ENCODE measurements at places on chromosomes 3 and 15. TPM values are rescaled to one million over a fixed set of nuclear protein-coding genes. Genes with fewer than 3 reads are reported as not detected.
A peak's percentile ranks its signal among the peaks of the same experiment; 100 is the strongest.

- no peak for DNase-seq
Observed at GRCh38 chr3:127260826-127261555, 26.9 kb downstream of the PRR20G start.

- DNase-seq, result no peak
Observed at GRCh38 chr15:60643555-60643954, 164.6 kb upstream of the ICE2 start.

DNA sequence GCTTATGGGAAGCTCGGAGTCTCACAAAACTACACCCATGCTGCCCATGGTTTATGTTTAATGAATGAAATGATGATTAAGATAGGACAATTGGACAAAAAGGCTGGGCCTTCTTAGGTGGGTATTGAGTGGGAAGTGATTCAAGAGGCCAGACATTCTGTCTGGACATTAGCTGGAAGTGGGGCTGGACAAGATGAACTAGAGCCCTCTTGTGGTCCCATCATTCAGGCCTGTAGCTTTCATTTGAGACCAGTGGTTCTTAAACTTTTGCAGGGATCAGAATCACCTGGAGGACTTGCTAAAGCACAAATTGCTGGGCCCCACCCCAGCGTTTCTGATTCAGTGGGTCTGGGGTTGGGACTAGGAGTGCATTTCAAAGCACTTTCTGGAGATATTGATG is 290.4 kb upstream of the CTDSPL start:
- DNase-seq, result peak; percentile 18

DNA sequence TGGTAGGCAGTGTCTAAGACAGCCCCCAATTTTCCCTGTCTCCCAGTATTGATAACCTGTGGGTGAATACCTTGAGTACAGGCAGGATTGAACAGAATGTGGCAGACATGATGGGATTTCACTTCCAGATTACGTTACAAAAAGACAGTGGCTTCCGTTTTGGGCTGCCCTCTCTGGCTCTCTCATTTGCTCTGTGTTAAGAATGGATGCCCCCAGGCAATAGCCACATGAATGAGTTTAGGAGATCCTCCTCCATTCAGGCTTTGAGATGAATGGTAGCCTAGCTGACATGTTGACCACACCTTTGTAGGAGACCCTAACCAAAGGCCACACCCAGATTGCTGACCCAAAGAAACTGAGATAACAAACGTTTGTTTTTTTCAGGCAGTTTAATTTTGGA is 34.3 kb downstream of the UBXN7 start:
- no peak for DNase-seq

The MAP2K5 gene
- 6.9 TPM for total RNA-seq

The FBXO40 gene
- total RNA-seq, result not detected

The FGF7 gene
- 488 TPM for total RNA-seq

Data from fibroblast of lung (primary cell).